ENCODE measurements at places on chromosomes 7 and 10.

- peaks cover 2% of the 10 kb centered on the region for H3K36me3 ChIP-seq
- no peak overlapping the region for H3K27ac ChIP-seq
- H3K27me3 ChIP-seq = no peaks in the 10 kb centered on the region
- H3K4me1 ChIP-seq = peaks cover 5% of the 10 kb centered on the region
- peak; percentile 46 for DNase-seq
Observed at GRCh38 chr7:134016223-134016941, 110.8 kb upstream of the LRGUK start.

GRCh38 chr10:46263831-46264268 is 22.9 kb upstream of the ANTXRL start:
- no peak overlapping the region for H3K27ac ChIP-seq
- no peak for DNase-seq
- no peak overlapping the region for H3K4me3 ChIP-seq
- H3K36me3 ChIP-seq = no peaks in the 10 kb centered on the region

DNA sequence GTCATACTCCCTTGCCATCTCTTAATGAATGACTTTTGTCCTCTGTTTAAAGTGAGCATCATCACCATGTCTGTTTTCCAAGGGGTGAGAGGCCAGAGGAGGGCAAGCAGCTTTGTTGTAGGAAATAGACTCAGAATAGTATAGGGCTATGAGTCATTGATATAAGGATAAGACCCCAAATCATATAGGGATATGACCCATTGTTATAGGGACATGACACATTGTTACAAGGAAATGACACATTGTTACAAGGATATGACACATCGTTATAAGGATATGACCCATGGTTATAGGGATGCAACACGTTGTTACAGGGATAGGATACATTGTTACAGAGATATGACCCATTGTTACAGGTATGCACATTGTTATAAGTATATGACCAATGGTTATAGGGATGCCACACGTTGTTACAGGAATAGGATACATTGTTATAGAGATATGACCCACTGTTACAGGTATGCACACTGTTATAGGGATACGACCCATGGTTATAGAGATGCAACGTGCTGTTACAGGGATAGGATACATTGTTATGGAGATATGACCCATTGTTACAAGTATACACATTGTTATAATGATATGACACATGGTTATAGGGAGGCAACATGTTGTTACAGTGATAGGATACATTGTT is 311.1 kb upstream of the ADARB2 start:
- no peaks in the 10 kb centered on the region for H3K4me1 ChIP-seq
- no peak for DNase-seq
- no peak overlapping the region for H3K4me3 ChIP-seq

DNA sequence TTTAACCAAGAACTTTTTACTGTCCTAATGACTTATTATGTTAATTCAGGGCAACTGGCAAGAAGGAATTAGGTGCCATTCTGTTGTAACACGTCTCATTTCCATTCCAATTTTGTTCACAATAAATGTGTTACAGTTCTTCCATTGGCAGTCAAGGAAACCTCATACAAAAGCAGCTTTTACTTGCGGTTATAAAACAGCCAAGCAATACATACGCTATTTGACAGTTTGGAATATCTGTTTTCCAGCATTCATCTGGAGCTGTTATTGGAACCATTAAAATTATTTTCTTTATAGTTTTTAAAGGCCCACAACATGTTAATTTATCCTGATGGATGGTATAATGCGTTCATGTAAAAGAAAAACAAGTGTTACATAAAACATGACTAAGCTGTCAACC is 33.3 kb downstream of the MTERF1 start:
- H3K36me3 ChIP-seq = peaks cover 15% of the 10 kb centered on the region
- no peaks in the 10 kb centered on the region for H3K27me3 ChIP-seq
- no peak overlapping the region for H3K27ac ChIP-seq

- H3K4me3 ChIP-seq = peak overlapping the region; percentile 72
- H3K27ac ChIP-seq = peak overlapping the region; percentile 37
- no peaks in the 10 kb centered on the region for H3K36me3 ChIP-seq
- peaks cover 12% of the 10 kb centered on the region for H3K4me1 ChIP-seq
- no peaks in the 10 kb centered on the region for H3K27me3 ChIP-seq
- DNase-seq = peak; percentile 56
Observed at GRCh38 chr10:15433850-15434537, 62.9 kb upstream of the FAM171A1 start.

- H3K36me3 ChIP-seq = no peaks in the 10 kb centered on the region
- H3K27ac ChIP-seq = no peak overlapping the region
- H3K4me3 ChIP-seq = no peak overlapping the region
- H3K4me1 ChIP-seq = peaks cover 7% of the 10 kb centered on the region
- H3K27me3 ChIP-seq = no peaks in the 10 kb centered on the region
- no peak for DNase-seq
Observed at GRCh38 chr7:46569133-46569465, 648.0 kb upstream of the IGFBP3 start.

- H3K27me3 ChIP-seq = no peaks in the 10 kb centered on the region
- no peak for DNase-seq
- H3K36me3 ChIP-seq = peaks cover 5% of the 10 kb centered on the region
- H3K27ac ChIP-seq = no peak overlapping the region
Observed at GRCh38 chr7:124085179-124085578, 52.3 kb upstream of the TMEM229A start.

- H3K36me3 ChIP-seq = no peaks in the 10 kb centered on the region
- DNase-seq = no peak
- peaks cover 9% of the 10 kb centered on the region for H3K4me1 ChIP-seq
Observed at GRCh38 chr7:137768366-137768765, 78.4 kb downstream of the DGKI start.

DNA sequence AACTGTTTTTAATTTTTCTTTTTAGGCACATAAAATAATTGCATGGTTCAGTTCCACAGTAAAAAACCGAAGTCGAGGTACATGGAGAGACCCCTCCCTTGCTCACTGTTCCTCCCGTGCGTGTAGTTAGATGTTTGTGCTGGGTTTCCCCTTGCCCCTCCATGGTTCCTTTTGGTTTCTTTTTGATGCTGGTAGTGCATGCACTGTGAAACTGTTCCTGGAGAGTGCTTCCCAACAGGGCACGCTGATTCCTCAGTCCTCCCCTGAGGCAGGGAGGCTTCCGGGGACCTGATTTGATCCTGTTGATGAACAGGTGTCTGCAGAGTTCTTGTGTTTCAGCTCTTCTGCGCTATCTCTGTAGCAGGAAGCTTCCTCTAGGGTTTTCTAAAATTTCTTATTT is 69.5 kb downstream of the ADCY1 start:
- no peak for DNase-seq
- H3K36me3 ChIP-seq = peaks cover 4% of the 10 kb centered on the region
- peaks cover 9% of the 10 kb centered on the region for H3K4me1 ChIP-seq

DNA sequence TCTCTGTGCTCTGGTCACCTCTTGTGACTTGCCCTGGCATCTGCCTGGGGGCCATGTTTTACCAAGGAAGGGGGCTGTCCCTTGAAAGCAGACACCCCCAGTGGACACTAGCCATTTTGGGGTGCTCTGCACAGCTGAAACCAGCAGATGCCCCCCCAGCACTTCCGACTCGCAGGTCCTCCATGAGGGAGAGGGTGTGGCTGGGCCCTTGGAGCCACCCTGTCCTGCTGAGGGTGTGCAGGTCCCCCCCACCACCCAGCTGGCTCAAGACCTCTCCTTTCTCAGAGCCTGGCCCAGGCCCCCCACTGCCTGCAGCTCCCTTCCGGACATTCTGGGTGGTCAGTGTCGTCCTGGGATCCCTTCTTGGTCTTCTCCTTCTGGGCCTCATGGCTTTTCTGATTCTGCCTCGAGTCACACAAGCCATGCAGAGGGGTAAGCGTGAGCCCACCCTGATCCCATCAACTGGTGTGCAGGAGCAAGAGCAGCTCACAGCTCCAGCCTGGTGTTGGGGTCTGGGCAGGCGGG is 12.3 kb downstream of the SCART1 start:
- no peaks in the 10 kb centered on the region for H3K27me3 ChIP-seq
- H3K36me3 ChIP-seq = peaks cover 18% of the 10 kb centered on the region
- no peak overlapping the region for H3K27ac ChIP-seq
- no peak overlapping the region for H3K4me3 ChIP-seq
- no peaks in the 10 kb centered on the region for H3K4me1 ChIP-seq

DNA sequence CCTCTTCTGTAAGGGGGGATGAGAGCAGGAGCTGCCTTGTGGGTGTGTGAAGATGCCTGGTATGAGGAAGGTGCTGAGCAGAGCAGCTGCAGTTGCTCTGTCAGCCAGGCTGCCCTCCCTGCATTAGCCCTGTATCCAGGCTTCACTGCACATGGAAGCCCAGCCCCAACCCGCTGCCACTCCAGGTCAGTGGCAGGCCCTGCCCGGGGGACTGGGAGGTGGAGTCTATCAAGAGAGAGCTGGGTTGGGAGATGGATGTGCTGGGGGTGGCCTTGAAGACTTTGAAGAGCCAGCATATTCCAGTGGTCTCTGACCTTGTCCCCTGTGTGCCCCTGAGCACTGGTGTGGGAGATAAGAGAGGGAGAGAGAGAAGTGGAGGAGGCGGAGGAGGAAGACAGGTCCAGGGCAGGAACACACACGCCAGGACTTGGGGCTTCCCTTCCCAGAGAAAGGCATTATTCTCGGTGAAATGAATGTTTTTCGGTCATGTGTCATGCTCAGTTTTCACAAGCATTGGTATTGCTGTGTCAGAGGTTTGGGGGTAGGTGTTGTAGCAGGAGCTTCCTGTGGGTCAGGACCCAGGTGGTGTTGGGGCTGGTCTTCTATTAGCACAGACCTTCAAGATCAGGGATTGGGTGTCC is 2.6 kb downstream of the PPIF start:
- H3K27ac ChIP-seq = no peak overlapping the region
- no peaks in the 10 kb centered on the region for H3K27me3 ChIP-seq
- no peak for DNase-seq
- H3K4me3 ChIP-seq = peak overlapping the region; percentile 72
- H3K36me3 ChIP-seq = peaks cover 29% of the 10 kb centered on the region

GRCh38 chr10:107442035-107442505 is 277.6 kb upstream of the SORCS1 start:
- no peaks in the 10 kb centered on the region for H3K27me3 ChIP-seq
- H3K36me3 ChIP-seq = no peaks in the 10 kb centered on the region
- no peak for DNase-seq
- H3K4me3 ChIP-seq = no peak overlapping the region

DNA sequence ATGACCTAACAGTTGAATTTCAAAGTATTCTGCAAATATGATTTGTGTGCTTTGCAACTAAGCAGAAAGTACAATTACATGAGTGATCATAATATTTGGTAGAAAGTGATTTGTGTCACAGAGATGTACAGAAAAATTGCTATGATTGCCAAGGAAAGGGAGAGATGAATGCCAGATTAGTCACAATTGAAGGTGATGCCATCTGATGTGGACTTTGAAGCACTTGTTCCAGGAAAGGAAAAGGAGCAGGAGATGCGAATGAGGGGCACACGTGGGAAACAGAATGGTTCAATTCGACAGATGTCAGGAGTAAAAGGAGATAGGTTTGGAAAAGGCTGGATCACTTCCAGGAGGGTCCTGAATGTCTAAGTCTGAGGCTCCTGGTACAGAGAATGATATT is 153.1 kb upstream of the LAMB4 start:
- H3K4me3 ChIP-seq = no peak overlapping the region
- peaks cover 3% of the 10 kb centered on the region for H3K36me3 ChIP-seq
- DNase-seq = no peak
- peaks cover 32% of the 10 kb centered on the region for H3K4me1 ChIP-seq

DNA sequence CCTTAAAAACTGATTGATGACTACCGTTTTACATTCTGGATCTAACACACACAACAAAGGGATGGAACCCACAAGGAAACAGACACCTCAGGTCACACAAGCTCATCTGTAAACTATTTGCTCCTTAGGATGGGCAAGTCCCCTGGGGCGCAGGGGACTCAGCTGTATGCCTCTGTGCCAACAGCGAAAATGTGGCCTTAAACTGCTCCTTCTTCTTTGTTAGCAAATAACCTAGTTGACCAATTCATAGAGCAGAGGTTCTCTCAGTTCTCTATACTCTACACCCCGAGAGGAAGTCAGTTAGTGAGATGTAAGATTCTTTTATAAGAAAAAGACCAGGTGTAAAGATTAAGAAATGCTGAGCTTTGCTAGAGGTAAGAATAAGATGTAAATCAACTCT is 181.9 kb upstream of the PRSS58 start:
- no peak overlapping the region for H3K4me3 ChIP-seq
- no peak overlapping the region for H3K27ac ChIP-seq
- DNase-seq = no peak
- no peaks in the 10 kb centered on the region for H3K27me3 ChIP-seq
- H3K4me1 ChIP-seq = peaks cover 12% of the 10 kb centered on the region
- no peaks in the 10 kb centered on the region for H3K36me3 ChIP-seq

- peaks cover 3% of the 10 kb centered on the region for H3K36me3 ChIP-seq
- no peak overlapping the region for H3K27ac ChIP-seq
- no peak for DNase-seq
- no peak overlapping the region for H3K4me3 ChIP-seq
Observed at GRCh38 chr7:39184391-39184790, 206.7 kb downstream of the POU6F2 start.

DNA sequence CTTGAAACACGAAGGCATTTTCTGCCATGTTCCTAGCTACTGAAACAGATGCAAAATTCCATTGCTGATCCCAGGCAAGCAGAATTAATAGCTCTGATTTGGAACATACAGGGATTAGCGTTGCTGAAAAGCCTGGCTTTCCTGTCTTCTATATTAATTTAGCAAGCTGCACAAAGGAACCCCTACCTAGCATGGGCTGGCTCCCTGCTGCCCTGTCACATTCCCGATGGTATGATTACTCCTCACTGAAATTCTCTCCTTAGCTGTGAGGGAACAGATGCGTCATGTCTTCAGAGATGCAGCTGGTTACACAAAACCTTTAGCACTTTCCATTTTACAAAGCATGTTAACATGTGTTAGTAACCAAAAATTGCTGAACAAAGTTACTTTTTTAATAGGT is 878.9 kb downstream of the TYW1 start:
- peaks cover 31% of the 10 kb centered on the region for H3K27me3 ChIP-seq
- no peak for DNase-seq
- no peak overlapping the region for H3K27ac ChIP-seq
- no peaks in the 10 kb centered on the region for H3K4me1 ChIP-seq

DNA sequence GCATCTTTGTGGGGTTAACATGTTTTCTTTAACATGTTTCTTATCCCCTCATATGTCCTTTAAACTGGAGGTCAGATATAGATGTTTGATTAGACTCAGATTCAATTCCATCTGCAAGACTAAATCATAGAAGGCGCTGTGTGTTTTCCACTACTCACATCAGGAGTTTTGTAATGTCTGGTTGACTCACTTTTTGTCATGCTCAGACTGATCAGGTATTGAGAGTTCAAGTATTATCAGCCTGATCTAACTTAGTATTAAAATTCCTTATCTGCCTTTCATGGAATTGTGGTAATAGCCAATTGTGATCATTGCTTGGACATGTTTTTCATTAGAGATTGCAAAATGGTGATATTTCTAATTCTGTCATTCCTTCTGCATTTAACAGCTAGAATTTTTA is 30.2 kb downstream of the ENTPD7 start:
- peaks cover 6% of the 10 kb centered on the region for H3K36me3 ChIP-seq
- DNase-seq = no peak
- no peak overlapping the region for H3K27ac ChIP-seq
- H3K4me1 ChIP-seq = no peaks in the 10 kb centered on the region
- H3K4me3 ChIP-seq = no peak overlapping the region

DNA sequence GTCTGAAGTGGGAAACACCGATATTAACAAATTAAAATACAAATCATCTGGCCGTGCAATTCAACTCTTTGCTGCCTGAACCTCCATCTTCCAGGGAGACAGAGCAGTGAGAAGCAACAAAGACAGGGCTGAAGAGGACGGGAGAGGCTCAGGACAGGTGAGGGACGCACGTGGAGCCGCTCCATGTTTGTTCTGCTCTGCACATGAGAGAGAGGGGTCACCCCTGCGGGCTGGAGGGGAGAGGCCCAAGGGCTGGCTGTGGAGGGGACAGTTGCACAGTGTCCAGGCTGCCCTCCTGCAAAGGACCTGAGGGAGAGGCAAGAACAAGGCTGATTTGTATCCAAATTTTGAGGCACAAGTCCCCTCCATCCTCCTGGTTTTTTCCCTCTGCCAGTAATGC is 41.7 kb downstream of the COBL start:
- H3K4me1 ChIP-seq = peaks cover 18% of the 10 kb centered on the region
- H3K36me3 ChIP-seq = no peaks in the 10 kb centered on the region
- peaks cover 14% of the 10 kb centered on the region for H3K27me3 ChIP-seq
- no peak overlapping the region for H3K27ac ChIP-seq
